ENCODE measurements at places on chromosomes 4 and X.

DNA sequence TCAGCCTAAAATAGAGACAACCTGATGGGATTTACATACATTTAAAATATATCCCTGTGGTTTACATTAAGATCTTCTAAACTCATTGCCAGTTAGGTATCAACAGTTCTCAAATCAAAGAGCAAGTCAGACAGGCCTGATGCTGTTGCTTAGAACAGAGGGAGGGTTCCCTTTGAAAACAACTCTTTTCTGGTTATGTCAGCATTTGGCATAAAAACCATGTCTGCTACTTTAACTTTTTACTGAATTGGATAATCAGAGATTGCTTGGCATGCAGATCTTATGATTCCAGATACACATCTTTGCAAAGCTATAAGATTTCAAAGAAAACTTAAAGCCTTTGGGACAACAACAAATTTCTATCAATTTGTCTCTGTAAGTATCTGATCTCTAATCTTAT is 140.8 kb downstream of the CPE start:
- no peak for DNase-seq

DNA sequence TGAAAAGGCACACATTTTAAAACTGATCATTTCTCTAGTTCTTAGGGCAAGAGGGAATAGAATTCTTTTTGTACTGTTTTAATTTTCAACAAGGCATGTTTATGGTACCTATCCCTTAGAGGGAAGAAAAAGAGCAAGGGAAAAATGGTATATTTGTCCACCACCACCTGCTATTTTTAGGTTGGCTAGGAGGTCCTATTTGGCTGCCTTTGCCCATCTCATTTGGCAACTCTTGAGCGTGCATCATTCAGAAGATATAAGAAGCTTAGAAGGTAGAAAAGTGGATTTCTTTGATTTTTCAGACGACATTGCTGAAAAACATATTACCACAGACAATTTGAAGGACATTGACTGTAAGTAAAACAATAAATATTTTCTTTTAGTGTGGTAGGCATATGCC is 69.0 kb downstream of the DCK start:
- no peak for DNase-seq

DNA sequence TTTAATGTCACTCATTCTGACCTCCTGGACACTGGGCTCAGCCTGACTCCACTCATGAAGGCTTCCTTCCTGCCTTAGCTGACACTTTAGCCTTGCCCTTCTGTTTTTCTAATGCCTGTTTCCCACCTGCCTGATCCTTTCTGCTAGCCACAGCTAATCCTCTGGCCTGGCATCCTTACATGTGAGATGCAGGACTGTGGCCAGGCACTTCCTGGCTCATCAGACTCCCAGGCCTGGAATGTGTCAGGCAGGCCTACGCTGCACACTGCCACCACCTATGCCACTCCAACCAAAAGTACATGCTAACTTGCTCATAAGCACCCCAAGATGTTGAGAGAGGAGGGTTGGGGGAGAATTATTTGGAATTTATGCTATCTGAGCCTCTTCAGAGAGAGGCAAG is 138.8 kb upstream of the NALF2 start:
- DNase-seq = no peak

DNA sequence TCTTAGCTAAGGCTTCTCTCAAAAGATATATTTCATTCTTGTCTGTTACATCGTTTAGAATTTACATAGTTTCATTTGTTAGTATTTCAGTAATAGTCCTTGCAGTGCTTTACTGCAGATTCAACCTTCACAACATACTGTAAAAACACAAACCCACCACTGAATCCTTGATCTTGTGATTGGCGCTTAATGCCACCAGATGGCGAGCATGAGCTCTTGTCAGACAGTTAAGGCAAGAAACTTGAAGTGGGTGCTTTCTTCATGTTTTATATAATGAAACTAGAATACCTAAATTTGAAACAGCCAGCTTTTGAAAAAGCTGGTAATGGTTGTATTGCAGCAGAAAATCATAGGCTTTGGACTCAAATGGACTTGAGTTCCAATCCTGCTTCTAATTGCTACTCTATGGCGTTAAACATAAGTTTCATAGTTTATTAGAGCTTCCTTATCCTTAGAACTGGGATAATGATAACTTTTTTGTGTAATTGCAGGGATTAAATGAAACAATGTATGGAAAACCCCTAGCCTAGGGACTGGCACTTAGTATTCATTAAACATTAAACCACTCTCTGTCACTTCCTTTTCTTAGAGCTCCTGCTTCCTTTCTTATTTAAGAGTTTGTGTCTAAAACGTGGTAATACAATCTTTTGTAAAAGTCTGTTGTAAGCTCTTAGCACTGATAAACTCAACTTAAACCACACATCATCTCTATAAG is 95.1 kb downstream of the USP9X start:
- peak; percentile 9 for DNase-seq

GRCh38 chr4:123435246-123436113 is 38.9 kb downstream of the SPRY1 start:
- DNase-seq = no peak

- DNase-seq = no peak
Observed at GRCh38 chr4:63269156-63269555, 1140.1 kb downstream of the TECRL start.

DNA sequence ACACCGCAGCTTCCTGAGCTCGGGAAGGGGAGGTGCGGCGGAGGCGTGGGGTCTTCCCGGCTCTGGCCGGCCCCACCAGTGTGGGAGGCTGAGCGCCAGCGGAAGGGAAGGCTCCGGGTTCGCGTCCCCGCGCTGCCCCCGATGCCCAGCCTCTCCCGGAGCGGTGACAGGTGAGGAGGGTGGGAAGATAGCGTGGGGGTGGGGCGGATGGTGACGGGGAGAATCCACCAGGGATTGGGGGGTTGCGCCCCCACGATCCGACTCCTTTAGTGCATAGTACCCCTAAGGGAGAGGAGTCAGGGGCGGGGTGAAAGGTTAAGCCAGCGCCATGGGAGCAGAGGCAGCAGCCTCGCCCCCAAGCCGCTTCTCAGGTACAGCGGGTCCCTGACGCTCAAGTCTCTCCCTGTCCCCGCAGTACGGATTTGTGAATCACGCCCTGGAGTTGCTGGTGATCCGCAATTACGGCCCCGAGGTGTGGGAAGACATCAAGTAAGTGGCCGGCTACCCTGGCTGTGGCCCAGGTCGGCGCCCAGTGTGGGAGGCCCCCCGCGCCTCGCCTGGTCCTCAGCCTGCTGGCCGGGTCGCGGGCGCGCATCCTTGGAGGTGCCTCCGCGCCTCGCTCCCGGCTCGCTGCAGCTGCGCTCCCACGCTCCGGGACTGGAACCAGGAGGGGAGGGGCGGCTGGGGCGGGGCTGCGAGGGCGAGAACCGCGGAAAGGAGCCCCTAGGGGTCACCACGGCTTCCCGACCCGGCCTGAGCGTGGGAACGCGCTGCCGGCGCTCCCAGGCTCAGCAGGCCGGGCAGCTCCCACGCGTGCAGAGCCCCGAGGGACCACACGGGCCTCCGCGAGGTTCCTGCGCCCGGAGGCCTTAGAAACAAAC is 791 bp downstream of the GUCY1B1 start:
- no peak for DNase-seq

- no peak for DNase-seq
Observed at GRCh38 chr4:40546969-40547788, 82.5 kb downstream of the RBM47 start.

- no peak for DNase-seq
Observed at GRCh38 chr4:54074381-54074780, 10.0 kb upstream of the CHIC2 start.

DNA sequence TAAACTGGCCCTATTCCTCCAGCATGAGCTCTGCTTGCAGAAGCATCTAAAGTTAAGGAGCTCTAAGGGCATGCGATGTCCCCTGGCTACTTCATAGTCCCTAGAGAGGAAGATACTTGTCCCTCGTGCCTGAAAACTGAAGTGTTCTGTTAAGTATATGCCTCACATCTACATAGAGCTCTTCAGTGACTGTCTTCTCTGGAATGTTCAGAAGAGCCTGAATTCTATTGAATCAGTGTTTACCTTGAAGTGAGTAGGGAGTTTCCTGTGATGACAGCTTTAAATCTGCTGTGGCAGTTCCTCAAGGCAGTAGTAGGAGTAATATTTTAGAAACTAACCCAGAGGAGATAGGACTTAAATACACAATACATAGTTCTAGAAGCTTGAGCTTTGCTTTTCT is 111.2 kb downstream of the ZNF518B start:
- no peak for DNase-seq

- no peak for DNase-seq
Observed at GRCh38 chrX:137263374-137263773, 229.6 kb upstream of the GPR101 start.

- no peak for DNase-seq
Observed at GRCh38 chr4:187849556-187850225, 145.9 kb upstream of the ZFP42 start.

DNA sequence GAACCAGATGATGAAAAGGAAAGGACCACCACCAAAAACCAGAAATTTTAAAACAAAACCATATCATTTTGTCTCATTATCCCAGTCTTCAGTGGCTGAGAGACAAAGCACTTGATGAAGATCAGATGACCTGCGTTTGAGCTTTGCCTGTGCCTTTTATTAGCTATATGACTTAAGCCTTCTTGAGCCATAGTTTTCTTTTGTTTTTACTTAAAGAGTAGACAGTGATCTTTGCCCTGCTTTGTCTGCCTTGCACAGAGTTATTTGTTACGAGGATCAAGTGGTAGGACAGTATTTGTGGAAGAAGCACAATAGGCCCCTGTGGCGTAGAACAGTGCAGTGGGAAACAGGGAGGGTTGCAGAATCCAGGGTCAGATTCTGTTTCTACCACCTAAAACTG is 89.9 kb downstream of the SLC10A6 start:
- DNase-seq = no peak

- no peak for DNase-seq
Observed at GRCh38 chr4:53705151-53705764, 114.0 kb upstream of the LNX1 start.

GRCh38 chr4:98656443-98656842 is 2.0 kb downstream of the TSPAN5 start:
- no peak for DNase-seq

DNA sequence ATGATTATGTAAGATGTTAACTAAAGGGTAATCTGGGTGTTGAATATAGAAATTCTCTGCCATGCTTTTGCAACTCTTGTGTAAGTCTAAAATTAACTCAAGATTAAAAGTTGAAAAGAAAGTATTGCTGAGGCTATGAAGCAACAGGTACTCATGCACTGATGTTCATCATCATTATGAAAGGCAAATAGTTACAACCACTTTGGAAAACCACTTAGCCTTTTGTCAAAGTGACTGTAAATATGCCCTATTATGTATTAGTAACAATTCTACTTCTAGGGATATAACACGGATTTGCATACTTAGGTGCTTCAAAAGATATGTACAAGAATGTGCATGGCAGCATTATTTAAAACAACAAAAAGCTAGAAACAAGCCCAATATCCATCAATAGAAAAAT is 227.8 kb upstream of the CXXC4 start:
- DNase-seq = no peak

DNA sequence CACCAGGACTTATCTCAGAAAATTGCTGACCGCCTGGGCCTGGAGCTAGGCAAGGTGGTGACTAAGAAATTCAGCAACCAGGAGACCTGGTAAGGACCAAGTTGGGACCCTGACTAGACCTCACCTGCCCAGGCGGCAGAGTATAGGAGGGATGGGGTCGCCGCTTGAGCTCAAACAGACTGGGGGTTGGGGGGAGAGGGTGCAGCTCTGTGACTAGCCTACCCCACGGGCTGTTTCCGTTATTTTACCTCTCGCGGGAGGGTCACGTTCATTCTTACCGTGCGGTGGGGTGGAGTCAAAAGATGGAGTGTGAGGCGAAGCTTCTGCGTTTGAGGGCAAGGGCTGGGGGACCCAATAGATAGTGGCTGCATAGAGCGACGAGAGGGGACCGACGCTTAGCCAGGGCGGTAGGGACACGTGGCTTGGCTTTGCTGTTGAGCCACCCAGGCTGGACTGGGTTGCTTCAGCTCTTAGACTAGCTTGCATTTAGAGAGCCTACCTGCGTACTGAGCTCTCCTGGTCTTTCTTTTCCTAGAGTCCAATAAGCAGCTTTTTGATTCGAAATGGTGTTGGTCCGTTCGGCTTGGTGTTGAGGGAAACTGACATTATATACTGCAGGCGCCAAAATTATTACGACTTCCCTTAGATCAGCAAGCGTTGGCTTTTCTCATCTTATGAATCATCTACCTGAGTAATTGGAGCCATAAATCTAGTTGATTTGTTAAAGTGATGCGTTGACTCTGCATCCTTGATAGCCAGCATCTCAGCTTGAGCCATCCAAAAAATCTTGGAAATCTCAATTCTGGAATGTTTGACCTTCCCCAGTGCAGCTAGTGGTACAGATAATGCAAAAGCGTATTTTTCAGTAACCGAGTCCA is 591 bp downstream of the PRPS1 start:
- DNase-seq = peak; percentile 13

GRCh38 chr4:187021436-187022205 is 298.0 kb upstream of the FAT1 start:
- no peak for DNase-seq

DNA sequence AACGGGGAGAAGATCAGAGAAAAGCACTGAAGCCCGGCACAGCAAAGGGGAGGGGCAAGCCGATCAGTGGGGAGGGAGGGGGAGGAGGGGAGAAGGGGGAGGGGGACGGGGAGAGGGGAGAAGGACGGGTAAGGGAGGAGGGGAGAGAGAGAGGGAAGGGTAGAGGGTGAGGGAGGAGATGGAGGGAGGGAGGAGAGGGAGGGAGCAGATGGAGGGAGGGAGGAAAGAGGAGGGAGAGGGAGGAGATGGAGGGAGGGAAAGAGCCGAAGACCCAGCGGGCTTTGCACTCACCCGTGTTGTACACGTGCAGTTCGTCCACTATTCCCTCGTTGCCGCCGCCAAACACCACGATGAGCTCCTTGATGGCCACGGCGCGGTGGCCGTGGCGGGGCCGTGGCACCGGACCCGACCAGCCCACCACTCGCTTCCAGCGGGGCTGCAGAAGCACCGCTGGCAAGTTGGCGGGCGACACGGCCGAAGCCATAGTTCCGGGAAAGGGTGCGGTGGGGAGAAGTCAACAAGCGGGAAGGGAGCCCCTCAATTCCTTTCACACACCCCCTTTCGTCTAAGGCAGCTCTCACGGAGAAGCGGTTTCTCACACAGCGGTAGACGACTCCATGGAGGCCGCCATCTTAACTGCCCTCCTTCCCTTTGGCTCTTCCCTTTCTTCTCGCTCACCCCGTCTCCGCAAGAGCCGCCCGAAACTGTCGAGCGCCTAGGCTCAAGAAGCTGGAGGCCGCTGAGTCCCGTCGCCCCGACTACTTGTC is 1.1 kb downstream of the HCFC1 start:
- no peak for DNase-seq

- no peak for DNase-seq
Observed at GRCh38 chr4:19134685-19135084, 1113.1 kb upstream of the LCORL start.

GRCh38 chr4:48739560-48740019 is 40.5 kb downstream of the FRYL start:
- DNase-seq = no peak

DNA sequence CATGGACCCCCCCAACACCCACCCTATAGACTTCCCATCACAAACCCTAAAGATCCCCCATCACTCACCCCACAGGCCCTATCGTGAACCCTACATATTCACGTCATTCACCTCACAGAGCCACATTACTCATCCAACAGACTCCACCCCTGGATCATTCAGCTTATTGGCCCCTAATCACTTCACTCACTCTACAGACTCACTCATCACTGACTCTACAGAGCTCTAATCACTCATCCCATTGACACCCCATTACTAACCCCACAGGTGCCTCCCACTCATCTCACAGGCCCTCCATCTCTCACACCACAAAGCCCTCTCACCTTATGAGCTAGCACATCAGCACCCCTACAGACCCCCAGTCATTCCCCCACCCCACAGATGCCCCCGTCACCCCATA is 6.3 kb upstream of the TBC1D25 start:
- no peak for DNase-seq
